Activated CD4-positive, alpha-beta T cell treated with anti-CD3 and anti-CD28 coated beads, Interleukin-2, Interleukin-6, amounts not matched to agents 100 ng/mL and 50 ng/mL, durations not matched to agents 16 hours and 8 hours (primary cell): ENCODE measurements at places on chromosomes 16 and 17.

GRCh38 chr16:11986521-11987057 lies 10.1 kb downstream of the SNX29 start:
- no peak for DNase-seq

DNA sequence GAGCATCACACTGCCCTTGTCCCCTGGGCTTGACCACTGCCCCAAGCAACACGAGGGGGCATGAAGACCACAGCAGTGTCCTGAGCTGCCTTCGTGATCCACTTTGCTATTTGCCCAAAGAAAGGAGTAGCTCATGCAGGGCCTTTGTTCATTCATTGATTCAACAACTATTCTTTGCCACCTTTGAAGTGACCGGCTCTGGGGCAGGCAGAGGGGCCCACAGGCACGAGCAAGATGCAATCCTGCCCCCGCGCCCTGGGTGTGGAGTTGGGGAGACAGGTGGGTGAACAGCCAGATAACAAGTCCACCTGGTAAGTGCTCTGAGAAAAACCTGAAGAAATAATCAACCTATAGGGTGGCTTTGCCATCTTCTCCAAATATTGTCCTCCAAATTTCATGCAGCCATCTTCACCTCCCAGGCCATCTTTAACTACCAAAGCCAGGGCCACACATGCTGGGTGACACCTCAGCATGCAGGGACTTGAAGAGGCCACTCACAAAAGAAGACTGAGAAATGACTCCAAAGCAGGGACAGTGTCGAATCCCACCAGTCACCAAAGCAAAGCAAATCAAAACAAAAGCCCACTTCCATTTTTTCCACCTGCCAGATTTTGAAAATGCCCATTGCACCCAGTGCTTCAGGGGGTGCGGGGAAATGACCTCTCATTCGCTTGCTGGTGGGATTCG lies 18.2 kb upstream of the RBFOX3 start:
- DNase-seq = no peak

GRCh38 chr17:633641-634101 lies 81.0 kb downstream of the VPS53 start:
- no peak for DNase-seq

DNA sequence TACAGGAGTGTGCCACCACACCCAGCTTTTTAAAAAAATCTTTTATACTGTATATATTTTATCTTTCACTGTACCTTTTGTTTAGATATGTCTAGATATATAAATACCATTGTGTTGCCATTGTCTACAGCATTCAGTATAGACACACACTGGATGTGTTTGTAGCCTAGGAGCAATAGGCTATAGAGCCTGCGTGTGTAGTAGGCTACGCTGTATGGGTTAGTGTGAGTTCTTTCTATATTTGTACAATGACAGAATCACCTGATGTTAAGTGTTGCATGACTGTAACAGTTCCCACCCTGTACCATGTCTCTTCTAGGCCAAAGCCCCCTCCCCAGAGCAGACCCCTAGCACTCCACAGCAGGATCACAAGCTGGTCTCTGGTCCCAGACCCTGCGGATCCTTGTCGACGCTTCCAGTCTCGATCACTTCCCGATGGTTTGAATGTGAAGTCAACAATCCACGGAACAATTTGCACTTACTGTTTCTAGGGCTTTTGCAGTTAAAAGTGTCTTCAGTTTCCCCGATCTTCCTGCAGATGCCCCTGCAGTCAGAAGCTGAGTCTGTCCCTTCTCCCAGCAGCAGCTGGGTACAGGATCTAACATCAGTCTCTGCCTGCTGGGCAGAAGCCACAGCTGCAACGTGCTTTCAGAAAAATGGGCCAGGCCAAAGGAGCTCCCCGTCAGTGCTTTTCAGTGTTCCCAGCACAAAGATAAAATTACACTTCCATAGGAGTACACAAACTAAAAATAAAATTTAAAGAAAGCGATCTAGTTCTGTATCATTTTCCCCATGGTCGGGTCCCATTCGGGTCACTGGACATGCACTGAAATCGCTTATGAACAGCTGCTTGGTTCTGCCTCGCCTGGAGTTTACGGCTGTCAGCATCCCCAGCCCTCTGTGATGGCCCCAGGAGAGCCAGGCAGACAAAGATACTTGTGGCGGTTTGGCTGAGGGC lies 35.4 kb downstream of the ADAM11 start:
- no peak for DNase-seq

GRCh38 chr16:85531516-85531915 lies 81.6 kb upstream of the GSE1 start:
- no peak for DNase-seq

DNA sequence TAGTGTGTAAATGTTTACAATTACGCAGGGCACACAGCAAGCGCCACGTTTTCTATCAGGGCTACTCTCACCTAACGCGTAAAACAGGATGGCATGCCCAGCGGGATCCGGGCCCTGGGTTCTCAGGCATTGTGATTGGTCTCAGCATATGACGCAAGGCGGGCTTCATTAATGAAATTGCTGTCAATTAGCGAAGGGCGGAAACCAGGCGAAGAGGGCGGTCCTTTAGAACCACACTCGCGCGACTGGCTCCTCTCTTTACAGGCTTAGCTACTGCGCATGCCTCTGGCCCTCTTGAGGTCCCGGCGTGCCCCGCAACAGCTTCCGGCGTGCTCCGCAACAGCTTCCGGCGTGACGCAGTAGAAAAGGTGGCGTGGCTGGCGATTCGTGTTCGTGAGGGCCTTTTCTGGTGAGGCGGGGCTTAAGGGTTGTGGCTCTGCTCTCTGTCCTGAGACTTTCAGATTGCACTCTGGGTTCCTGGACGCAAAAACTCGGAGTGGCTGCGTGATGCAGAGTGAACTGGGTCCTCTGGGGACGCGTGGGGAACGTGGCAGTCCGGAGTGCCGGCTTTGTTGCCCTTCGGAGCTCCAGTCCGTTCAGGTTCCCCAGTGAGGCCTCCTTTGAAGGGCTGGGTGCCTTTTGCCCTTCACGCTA lies 9.2 kb downstream of the OR2C1 start:
- DNase-seq = peak; percentile 88
